ENCODE measurements at places on chromosomes 13 and 19.

DNA sequence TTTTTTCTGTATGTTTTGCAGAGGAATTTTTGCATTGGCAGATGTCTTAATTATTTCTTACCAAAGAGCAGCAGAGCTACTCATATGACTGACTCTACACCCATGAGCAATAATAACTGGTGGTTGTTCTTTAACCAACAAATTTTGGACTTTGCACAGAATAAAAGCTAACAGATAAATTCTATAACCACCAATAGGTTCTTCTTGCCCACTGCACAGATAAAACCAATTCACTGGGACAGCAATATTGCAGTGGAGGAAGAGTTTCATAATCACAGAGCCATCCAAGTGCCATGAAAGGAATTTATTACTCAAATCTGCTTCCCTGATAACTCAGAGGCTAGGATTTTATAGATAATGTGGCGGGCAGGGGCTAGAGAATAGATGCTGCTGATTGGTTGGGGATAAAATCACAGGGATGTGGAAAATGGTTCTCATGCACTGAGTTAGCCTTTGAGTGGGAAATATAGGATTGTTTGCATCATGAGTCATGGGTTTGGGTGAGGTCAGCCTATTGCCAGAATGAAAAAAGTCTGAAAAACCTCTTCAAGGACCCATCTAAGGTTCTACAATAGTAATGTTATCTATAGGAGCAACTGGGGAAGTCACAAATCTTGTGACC, 104.3 kb upstream of the PCDH17 start:
- DNase-seq = no peak

DNA sequence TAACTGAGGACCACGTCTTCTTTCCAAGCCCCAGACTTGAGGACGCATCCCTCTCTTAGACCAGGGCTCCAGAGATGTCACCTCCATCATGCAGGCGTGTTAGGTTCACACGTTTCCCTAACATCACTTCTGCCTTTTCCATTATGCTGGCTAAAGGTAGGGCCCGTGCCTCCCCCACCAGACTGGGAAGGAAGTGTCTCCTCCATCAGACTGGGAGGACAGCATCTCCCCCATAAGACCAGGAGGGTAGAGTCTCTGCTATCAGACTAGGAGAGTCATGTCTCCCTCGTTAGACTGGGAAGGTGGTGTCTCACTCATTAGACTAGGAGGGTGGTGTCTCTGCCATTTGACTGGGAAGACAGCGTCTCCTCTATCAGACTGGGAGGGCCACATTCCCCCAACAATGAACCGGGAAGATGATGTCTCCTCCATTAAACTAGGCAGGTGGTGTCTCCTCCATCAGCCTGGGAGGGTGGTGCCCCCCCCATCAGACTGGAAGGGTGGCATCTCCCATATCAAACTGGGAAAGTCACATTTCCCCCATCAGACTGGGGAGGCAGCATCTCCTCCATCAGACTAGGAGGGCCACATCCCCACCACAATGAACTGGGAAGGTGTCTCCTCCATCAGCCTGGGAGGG, 18.1 kb upstream of the SPC24 start:
- DNase-seq = no peak

DNA sequence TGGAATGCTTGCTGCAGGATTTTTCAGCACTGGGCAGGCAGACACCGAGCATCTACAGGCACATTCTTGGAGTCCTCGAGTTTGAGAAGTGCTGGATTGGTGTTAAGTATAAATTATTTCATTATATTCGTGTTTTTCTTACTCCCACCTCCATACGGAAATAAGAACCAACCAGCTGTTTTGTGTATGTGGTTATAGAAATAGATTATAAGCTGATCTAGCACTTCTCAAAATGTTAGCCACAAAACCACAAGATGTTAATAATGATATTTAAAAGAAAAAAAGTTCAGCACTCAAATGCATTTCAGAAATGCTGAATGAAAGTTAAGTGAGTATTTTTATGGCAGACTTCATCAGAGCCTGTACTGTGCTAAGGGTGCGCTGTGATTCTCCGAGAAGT, 24.0 kb upstream of the TEX29 start:
- no peak for DNase-seq

- DNase-seq = no peak
Measured at GRCh38 chr19:38216785-38217641, 7.0 kb downstream of the DPF1 start.

GRCh38 chr13:60162096-60162495, 1.6 kb downstream of the DIAPH3 start:
- DNase-seq = no peak

DNA sequence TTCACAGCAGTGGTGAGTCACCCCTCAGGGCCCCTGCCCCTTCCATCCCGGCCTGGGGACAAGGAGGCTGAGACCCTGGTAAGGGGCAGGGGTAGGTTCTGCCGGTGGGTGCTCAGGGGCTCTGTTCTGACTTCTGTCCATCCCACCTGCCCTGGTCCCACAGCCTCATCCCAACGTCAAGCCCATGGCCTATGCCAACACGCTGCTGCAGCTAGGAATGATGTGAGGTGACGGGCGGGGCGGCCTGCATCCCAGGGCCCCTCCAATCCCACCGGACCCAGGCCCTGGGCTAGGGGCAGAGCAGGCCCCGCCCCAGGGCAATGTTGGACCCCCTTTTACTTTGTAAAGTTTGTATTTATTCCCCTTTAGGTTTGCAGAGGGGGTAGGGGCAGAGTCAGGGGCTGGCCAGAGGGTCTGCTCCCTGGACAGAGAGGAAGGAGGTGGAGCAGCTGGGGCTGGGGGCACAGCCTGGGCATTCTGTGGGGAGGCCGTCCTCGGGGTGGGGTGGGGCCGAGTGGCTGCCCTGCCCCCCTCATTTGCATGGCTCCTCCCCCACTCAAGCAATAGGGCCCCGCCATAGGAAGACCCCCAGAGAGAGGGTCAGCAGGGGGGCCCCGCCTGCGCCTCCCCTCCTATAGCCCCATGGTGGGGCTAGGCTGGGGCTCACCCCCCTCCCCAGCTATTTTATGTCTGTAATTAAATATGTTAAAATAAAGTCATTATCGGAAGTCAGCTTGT, 23.1 kb downstream of the CCDC8 start:
- no peak for DNase-seq

DNA sequence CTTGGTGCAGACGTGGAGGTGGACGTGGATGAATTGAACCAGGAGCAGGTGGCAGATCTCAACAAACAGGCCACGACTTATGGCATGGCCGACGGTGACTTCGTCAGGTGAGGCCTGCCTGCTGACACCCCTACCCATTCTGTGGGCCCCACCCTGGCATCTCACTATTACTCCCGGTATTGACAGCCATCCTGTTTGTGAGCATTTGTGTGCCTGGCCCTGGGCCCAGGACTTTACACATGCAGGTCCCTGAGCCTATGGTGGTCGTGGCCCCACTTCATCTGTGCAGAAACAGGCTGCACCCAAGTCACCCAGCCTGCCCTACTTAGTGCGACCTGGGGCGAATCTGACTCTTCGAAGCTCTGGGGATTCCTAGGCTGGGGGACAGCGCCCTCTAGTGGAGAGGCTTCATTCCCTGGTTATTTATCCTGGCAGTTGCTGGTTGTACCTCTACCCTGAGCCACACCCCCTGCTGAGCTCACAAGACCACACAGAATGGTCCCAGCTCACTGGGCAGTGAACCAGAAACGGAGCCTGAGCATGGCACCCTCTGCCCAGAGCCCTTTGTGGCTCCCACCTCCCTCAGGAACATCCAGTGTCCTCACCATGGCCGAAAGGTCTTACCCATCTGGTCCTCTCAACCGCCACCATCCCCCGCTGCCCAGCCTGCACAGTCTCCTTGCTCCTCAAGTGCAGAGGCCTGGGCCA, 16.9 kb downstream of the ZNF296 start:
- DNase-seq = no peak

- DNase-seq = no peak
Measured at GRCh38 chr13:69796256-69796655, 311.4 kb upstream of the ATXN8OS start.

- no peak for DNase-seq
Measured at GRCh38 chr13:113815151-113816058, 48.5 kb downstream of the GAS6 start.

Data from mucosa of descending colon (tissue), 3 donors.